ENCODE measurements at places on chromosomes 4 and X.

DNA sequence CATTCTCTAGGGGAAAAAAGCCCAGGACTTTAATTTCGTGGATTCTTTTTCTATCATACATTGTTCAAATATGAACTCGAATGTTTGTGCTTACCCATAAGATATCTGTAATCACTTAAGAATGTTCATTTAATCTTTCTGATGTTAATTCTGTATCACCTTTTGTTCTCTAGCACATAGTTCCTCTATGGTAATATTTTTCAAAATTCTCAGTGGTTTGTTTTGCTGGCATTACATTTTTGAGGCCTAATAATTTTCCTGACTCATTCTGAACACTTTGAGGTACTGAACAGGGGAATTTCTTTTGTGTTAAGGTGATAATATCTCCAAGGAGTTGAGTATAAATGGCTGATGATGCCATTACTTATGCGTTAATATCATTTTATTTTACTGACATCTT lies 490.7 kb upstream of the PITX2 start:
- DNase-seq, result no peak

GRCh38 chr4:3392321-3392720 lies 49.4 kb upstream of the HGFAC start:
- DNase-seq, result no peak

GRCh38 chrX:152813206-152813605 lies 17.4 kb downstream of the CETN2 start:
- DNase-seq, result no peak

DNA sequence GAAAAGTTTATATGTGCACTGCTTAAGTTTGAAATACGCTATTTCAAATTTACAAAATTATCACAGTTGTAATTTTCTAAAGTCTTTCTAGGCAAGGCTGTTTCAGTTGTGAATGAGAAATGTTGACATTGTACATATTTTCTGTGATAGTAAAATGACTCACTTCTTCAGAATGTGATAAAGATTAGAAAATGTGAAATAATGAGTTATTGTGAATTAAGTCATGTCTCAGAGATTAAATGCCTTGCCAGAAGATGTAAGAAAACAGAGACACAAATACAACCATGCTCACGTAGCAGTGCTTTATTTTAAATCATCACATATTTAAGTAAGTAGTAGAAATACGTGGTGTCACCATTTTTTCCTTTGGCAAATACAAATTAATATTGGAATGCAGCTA lies 768 bp downstream of the CLCN4 start:
- no peak for DNase-seq

DNA sequence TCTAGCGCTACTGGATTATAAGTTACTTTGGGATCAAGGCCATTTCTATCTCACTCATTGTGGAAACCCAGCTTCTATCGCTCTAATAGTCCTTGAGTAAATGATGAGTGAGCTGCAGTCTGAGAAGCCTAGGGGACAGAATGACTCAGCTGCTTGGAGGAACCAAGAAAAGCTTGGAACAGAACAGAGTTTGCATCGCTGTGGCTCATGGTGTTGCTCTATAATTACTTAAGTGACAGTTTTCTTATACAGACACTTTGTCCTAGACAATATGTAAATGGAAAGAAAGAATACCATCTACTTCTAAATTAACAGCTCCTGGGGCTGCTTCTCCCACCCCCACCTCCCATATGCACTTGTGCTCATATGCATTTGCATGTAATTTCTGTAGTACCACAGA lies 156.9 kb downstream of the SLIT2 start:
- DNase-seq, result no peak

- no peak for DNase-seq
Observed at GRCh38 chr4:53587135-53587534, 4.2 kb downstream of the LNX1 start.

Data from NCI-H1930 (cell line).